ENCODE measurements at places on chromosomes 7 and 10.

DNA sequence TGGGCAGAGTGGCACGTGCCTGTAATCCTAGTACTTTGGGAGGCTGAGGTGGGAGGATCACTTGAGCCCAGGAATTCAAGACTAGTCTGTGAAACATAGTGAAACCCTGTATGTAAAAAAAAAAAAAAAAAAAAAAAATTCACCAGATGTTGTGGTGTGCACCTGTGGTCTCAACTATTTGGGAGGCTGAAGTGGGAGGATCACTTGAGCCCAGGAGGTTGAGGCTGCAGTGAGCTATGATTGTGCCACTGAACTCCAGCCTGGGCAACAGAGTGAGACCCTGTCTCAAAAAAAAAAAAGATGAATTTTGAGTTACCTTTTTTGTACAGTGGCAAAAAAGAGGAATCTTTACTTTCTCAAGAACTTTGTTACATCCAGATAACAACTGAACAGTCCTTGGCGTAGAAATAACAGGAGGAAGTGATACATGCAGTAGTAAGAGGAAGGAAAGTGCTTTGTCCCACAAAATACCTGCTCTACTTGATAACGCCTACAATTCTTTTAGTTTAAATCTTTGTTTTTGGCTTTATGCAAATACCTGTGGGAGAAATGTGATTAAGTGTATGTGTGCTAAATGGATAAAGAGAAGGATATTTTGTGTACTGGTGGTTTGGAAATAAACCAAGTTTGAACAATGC, 29.3 kb downstream of the SPAG6 start:
- no peak for DNase-seq

DNA sequence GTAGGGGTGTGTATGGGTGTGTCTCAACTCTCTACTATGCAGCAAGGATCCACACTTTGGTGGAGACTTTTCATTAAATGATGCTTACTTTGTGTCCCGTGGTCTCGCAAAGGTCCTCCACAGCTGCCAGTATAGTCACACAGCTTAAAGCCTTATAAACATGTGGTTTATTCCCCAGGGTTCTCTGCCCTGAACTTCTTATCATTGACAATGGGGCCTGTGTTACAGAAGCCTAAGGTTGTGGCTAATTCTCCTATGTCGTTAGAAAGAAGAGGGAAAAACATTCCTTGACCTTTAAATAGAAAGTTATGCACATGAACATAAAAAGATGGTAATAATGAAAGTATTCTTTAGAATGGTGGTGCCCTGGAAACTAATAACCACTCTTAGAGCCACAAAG, 201.4 kb downstream of the INHBA start:
- DNase-seq: no peak

DNA sequence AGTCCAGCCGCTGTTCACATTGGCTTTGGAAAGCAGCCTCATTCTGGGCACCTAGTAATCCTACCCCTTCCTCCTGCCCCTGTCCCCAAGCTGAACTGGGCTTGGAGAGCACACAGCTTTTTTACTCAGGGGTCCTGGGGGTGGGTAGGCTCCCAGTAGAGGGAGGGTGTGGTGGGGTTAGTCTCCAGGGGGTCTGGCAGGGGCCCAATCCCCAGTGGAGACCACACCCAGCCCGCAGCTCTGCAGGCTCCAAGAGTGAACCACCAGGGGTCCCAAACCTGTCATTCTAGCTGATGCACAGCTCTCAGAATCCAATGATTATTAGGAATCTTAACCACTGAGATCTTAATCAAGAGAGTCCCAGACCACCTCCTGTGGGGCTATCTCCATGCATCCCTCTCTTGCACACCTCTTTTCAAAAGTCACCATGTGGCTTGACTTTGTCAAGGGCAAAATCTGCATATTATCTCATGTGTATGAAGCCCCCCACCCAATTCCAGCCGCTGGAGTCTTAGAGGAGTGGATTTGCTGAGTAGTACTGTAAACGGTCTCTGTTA, 2.7 kb downstream of the HOXA11 start:
- no peak for DNase-seq

GRCh38 chr7:36521911-36522310, 132.2 kb downstream of the ANLN start:
- no peak for DNase-seq

DNA sequence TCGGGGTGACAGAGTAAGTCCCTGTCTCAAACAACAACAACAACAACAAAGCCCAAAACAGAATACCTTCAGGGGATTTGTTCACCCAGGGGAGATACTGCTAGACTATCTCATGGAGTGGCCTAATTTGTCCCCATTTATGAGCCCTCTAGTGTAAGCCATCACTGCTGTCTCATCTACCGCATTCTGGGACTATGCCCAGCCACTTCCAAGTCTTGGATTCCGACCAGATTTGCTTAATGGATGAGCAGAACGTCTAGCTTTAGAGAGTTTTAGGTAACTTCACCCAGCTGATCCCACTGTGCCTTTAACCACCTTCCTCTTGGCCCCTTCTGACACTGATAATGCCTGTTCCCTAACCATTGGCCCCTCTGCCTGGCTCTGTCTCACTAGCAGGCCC, 47.1 kb downstream of the PAPSS2 start:
- DNase-seq: no peak

DNA sequence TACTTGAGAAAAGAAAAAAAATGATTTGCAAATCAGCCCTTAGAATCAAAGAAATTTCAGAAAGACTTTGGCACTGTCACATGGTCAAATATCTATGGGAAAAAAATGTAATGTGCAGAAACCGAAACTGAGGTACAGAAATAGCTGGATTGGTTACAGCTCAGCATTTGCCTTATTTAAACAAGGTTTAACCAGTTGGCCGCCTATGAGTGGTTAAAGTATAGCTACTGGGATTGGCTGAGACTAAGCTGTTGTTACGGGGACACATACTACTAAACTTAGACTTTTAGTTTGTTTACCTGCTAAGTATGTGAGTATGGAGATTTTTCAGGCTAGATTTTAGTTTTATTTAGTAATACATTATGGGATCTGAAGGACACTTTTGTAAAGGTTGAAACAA, 38.6 kb downstream of the SFTPD start:
- DNase-seq: no peak

GRCh38 chr10:133096616-133097269, 9.0 kb downstream of the ADGRA1 start:
- peak; percentile 31 for DNase-seq

- DNase-seq: peak; percentile 11
These were observed 167.0 kb downstream of the SNX13 start for GRCh38 chr7:17773289-17773626.

DNA sequence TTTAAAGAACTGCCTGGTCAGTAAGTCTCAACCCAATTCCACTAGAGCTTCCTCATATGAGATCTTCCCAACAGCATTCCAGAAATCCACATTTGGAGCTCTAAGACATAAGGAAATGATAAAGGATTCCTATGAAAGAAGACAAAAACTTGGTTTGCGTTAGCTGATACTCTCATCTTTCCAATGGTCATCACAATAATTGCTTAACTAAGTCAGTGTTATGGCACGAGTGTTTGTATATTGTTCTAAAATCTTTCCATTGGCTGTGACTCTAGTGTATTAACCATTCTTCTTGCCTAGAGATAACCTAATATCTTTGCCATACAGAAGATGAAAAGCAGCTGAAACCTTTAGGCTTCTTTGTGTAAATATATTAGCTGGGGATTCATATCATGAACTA, 289.0 kb downstream of the SNX13 start:
- DNase-seq: no peak

GRCh38 chr10:3192856-3193635, 20.5 kb upstream of the PITRM1 start:
- peak; percentile 81 for DNase-seq

DNA sequence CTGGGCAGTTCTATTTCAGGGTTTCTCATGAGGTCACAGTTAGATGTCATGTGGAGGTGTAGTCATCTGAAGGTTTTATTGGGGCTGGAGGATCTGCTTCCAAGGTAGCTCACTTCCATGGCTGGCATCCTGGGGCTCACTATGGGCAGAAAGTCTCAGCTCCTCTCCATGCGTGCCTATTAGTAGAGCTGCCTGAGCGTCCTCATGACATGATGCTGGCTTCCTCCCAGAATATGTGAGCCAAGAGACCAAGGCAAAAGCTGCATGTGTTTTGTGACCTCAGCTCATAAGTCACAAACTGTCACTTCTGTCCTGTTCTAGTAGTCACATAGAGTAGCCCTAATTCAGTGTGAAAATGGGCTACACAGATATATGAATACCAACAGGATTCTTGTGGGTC, 524.4 kb downstream of the SUGCT start:
- DNase-seq: no peak

DNA sequence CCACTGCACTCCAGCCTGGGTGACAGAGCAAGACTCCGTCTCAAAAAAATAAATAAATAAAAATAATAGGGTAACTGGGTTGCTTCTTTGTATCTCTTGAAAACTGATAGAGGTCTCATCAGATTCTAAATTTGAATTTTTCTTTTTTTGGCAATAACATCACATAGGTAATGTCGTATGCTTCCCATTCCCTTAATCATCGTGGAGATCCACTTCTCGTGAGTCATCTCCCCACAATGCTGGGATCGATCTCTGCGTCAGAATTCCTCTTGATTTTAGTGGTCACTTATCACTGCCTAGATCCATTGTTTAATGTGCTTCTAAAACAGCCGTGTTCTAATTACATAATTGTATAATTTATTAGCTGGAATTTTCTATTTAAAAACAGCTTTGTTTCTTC, 70.5 kb upstream of the DNAJB6 start:
- DNase-seq: no peak

- no peak for DNase-seq
These were observed 217.2 kb downstream of the TWIST1 start for GRCh38 chr7:18900236-18900635.

DNA sequence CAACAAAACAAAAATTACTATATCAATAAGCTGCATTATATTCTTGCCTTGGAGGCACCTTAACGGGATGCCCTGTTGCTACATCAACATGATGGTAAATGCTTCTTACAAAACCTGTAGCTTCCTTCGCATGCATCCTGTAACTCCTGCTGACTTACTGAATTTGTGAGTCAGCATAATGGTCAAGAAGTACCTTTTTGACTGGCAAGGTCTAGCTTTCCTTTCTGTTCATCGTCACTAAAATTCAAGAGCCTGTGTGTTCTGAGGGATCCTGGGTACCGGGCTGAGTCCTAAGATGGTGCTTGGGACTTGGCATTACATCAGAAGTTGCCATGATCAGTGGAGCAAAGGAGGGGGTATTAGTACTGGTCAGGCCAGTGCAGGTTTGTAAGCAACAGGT, 4.9 kb downstream of the PFKFB3 start:
- DNase-seq: no peak

DNA sequence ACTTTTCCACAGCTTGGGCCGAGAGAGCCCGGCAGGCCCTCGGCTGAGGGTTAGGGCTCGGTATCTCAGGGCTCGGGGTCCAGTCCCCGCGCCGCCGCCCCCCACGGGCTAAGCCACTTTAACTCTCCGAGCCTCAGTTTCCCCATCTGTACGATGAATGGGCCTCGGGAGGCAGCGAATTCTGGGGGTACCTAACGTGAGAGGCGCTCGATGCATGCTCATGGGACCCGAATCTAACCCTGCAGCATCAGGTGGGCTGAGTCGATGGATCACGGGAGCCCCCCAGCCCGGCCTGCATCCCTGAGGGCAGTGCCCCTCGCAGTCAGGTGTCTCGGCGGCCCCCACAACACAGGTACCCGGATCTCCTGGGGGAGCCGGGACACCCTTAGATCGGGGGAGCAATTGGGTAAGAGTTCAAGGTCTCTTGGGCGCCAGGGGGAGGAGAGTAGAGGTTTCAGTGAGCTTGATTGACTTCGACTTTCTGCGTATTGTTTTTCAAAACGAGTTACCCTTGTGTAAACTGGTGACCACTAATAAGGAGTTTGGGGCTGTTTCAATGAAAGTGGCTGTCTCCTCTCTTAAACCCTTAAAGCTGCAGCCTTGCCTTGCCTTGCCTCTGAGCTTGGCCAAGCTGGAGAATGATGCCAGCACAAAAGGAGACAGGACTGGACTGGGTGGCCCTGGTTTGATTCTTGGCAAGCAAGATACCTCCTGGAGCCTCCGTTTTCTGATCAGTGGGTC, 631 bp downstream of the POR start:
- peak; percentile 18 for DNase-seq

GRCh38 chr7:1275451-1276381, 43.0 kb downstream of the UNCX start:
- no peak for DNase-seq

GRCh38 chr10:69366738-69367137, 50.0 kb downstream of the TACR2 start:
- no peak for DNase-seq

GRCh38 chr10:63205421-63205820, 72.3 kb downstream of the NRBF2 start:
- DNase-seq: no peak

DNA sequence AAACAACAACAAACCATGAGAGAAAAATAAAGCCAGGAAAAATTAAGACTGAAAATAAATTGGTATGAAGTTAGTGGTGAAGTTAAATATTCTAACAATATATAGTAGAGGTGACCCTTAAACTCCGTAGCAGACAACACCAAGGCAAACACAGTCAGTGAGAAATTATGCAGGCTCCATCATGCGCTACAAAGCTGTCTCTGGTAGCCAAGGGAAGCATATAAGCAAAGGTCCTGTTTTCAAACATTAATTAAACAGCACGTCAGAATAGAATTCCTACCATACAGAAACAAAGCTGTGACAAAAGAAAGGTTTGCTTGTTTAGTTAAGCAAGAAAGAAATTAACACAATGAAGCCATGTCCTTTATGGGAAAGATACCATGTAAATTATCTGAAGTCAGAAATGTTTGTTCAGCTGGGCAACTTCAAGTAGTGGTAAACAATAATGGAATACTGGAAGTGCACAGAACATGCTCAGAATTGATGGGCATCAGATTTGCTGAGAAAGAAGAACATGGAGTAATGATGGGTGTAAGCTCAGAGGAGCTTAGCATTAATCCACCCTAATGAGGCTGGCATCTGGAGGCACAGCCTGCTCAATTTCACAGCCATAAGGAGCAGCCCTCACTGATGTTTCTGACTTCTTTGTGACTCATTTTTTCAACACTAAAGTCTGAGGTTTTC, 75.7 kb downstream of the IGF2BP3 start:
- DNase-seq: peak; percentile 49

DNA sequence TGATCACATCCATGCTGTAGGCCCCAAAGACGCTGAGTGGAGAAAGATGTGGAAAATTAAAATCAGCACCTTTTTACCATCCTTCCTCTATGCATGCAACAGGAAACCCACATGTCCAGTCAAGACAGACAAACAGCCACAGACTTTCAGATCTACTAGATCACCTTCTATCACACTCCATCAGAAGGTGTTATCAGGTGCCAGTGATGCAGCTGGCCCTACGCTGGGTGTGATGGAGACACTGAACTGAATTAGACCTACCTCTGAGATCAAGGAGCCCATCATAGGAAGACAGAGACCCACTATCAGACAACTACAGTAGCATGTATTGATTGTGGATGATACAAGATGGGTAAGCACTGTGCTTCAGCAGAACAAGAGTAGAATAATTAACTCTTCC, 15.5 kb downstream of the CYP3A4 start:
- DNase-seq: no peak

DNA sequence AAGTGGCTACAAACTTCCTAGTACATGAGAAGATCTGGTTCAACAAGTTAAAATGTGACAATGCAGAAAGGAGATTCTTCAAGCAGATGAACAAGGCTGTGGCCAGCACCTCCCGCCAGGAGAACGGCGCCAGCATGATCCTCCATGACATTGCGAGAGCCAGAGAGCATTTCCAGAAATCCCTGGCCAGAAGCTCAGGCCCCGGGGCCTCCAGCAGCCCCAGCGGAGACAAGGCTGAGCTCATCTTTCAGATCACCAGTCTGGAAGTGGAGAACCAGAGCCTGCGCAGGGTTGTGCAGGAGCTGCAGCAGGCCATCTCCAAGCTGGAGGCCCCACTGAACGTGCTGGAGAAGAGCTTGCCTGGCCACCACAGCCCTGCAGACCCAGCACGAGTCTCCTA, 40.1 kb upstream of the ZNF273 start:
- no peak for DNase-seq

- DNase-seq: no peak
These were observed 100.2 kb downstream of the ATXN7L1 start for GRCh38 chr7:105776068-105776790.

Data from A673 (cell line).